Sigmoid colon (tissue), 7 donors: ENCODE measurements at places on chromosomes 16 and 17. TPM values are rescaled to one million over a fixed set of nuclear protein-coding genes. Genes with fewer than 3 reads are reported as not detected.
A peak's percentile ranks its signal among the peaks of the same experiment; 100 is the strongest.

GRCh38 chr17:75496005-75496404 lies 19.3 kb downstream of the CASKIN2 start:
- no peak for DNase-seq

DNA sequence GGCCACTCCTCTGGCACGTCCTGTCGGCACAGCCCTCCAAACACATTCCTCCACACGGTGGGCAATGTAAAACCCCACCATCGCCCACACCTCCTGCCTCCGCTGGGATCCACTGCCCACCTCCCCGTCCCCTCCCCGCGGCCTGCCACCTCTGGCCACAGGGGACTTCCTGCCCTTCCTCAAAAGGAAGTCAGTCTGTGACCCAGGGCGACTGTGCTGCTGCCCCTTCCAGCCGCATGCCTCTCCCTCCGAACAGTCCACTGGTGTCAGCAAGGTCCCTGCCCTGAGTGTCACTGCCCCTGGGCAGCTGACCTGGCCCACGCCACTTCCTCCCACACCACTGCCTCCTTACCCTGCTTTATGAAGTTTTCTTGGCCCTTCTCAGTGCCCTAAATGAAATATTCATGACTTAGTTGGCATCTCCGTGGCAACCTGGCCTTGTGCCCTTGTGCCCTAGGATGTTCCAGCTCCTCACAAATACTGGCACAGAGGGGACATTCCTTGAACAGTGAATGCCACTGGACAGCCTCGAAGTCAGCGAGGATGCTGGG lies 2.0 kb downstream of the PLD6 start:
- DNase-seq: peak; percentile 92

- DNase-seq: no peak
Observed at GRCh38 chr17:78725448-78726021, 56.5 kb downstream of the CYTH1 start.

GRCh38 chr16:30884760-30885159 lies 9.1 kb downstream of the BCL7C start:
- no peak for DNase-seq

GRCh38 chr16:46857368-46857945 lies 26.5 kb upstream of the C16orf87 start:
- DNase-seq: no peak

- DNase-seq: peak; percentile 77
Observed at GRCh38 chr17:54900457-54901229, at the start of gene TOM1L1. Gene TOM1L1 (plus strand): TSS chr17:54900852. CDS start chr17:54900866, 14 bp downstream.

- no peak for DNase-seq
Observed at GRCh38 chr17:9668517-9668916, 23.2 kb downstream of the USP43 start.

DNA sequence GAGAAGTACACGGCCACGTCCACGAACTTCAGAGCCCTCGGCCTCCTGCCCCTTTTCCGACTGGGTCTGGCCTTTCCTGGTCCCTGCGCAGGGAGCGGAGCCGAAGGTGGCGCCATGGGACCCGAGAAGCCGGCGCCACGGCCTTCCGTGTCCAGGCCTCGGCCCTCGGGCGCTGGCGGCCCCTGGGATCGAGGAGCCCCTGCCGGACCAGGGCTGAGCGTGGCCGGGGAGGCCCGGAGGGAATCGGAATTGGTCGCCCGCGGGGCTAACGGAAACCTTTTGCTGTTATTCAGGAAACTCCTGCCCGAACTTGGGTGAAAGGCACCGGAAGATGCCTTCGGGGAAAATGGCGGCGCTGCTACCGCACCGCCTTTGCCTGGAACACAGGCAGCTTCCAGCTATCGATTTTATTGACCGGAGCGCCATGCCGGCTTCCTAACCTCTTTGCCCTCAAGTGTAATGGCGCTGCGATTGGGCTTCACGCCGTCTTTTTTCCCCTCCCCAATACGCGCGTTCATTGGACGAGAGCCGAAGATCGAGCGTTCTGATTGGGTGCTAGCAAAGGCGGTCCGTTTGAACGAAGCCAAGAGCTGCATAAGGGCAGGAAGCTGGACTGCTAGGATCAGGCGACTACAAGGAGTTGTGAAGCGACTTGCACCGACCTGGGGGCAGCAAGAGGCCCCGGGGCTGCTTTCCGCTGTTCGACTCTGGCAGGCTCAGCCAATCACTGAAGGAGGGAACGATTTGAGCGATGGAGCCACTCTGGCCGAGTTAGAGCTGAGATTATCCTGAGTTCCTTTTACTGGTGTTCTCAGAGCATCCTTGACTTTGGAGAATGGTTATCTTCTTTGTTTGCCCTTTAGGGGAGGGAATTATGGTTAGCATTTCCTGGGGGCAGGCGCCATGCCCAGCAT lies at the start of gene ZNF689:
Gene ZNF689 (minus strand): TSS at position 464 of the 914 bp plus-strand sequence. CDS start 348 bp downstream, at position 116.
- DNase-seq: peak; percentile 98

- no peak for DNase-seq
Observed at GRCh38 chr17:62017496-62017895, 47.6 kb downstream of the MED13 start.

The COPRS gene
- total RNA-seq: 183 TPM

The COX11 gene
- total RNA-seq: 43.0 TPM

The CACNG5 gene
- not detected for total RNA-seq

The TNFSF12 gene
- total RNA-seq: 106 TPM

The ALDH3A1 gene
- total RNA-seq: 0.16 TPM
